Activated CD8-positive, alpha-beta T cell treated with anti-CD3 and anti-CD28 coated beads for 36 hours (primary cell): ENCODE measurements at places on chromosomes 1 and 21. TPM values are rescaled to one million over a fixed set of nuclear protein-coding genes. Genes with fewer than 3 reads are reported as not detected.

- DNase-seq = no peak
- no peak overlapping the region for H3K27ac ChIP-seq
- H3K4me1 ChIP-seq = no peaks in the 10 kb centered on the region
- no peaks in the 10 kb centered on the region for H3K27me3 ChIP-seq
Observed at GRCh38 chr1:213751064-213751397, 236.7 kb upstream of the PROX1 start.

- no peak overlapping the region for H3K27ac ChIP-seq
- peaks cover 4% of the 10 kb centered on the region for H3K27me3 ChIP-seq
- no peak for DNase-seq
- no peak overlapping the region for H3K4me3 ChIP-seq
- H3K36me3 ChIP-seq = no peaks in the 10 kb centered on the region
- H3K4me1 ChIP-seq = peaks cover 11% of the 10 kb centered on the region
Observed at GRCh38 chr1:99816656-99817055, 33.5 kb upstream of the AGL start.

DNA sequence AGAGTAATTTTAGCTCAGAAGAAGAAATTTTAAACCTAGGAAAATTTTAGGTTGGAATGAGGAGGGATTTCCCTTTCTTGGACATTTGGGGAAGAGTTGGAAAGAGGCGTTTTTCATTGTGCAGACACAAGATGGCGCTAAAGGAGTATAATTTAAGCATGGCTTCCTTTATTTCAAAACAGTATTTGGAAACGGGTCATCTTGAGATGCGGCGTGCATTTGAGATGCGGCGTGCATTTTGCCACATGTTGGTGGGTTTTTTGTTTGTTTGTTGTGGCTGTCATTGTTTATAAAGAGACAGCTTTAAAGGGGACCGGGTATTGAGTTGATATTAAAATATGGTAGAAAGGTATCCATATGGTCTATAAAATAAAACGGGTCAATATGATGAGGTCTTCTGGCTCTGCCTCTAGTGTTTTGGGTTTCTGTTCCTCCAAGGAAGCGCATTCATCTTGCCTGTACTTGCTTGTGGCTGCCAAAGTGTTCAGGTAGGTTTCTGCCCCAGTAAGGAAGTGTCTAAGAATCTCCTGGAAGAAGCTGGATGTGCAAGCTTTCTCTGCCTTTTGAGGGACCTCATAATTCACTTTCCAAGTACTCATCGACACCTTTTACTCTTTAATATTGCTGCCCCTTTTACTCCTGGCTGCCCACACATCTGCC lies 210.3 kb downstream of the SLC35F3 start:
- H3K4me3 ChIP-seq = peak overlapping the region; percentile 14
- no peak overlapping the region for H3K27ac ChIP-seq
- no peaks in the 10 kb centered on the region for H3K36me3 ChIP-seq

GRCh38 chr1:112876315-112876714 lies 79.7 kb downstream of the SLC16A1 start:
- DNase-seq = no peak
- no peak overlapping the region for H3K4me3 ChIP-seq
- H3K4me1 ChIP-seq = no peaks in the 10 kb centered on the region
- peaks cover 5% of the 10 kb centered on the region for H3K27me3 ChIP-seq

- H3K27ac ChIP-seq = no peak within 1 kb of the TSS
- H3K4me1 ChIP-seq = peaks cover 19% of the 10 kb centered on the region
- peak within 1 kb of the TSS; percentile 65 for H3K4me3 ChIP-seq
Observed at GRCh38 chr1:153678519-153679336, at the start of gene NPR1. NPR1 (plus strand) TSS chr1:153678688; CDS start chr1:153679109, 421 bp downstream.

- H3K27me3 ChIP-seq = peaks cover 4% of the 10 kb centered on the region
- no peaks in the 10 kb centered on the region for H3K36me3 ChIP-seq
- no peak overlapping the region for H3K4me3 ChIP-seq
- no peak overlapping the region for H3K27ac ChIP-seq
- H3K4me1 ChIP-seq = no peaks in the 10 kb centered on the region
Observed at GRCh38 chr1:158534496-158534895, 19.7 kb downstream of the OR6Y1 start.

GRCh38 chr1:44557778-44558177 lies 116.5 kb downstream of the TMEM53 start:
- no peak overlapping the region for H3K27ac ChIP-seq
- no peak for DNase-seq

Gene TAS1R3
- 0.13 TPM for total RNA-seq

GRCh38 chr1:9196129-9197040 lies 38.2 kb upstream of the H6PD start:
- H3K27me3 ChIP-seq = peaks cover 52% of the 10 kb centered on the region
- DNase-seq = peak; percentile 79
- no peak overlapping the region for H3K4me3 ChIP-seq
